Hypothalamus (tissue), 51 donors: ENCODE measurements at places on chromosomes 12 and 14.

GRCh38 chr12:93377252-93378195 lies at the start of gene NUDT4:
NUDT4 (plus strand) TSS chr12:93377925; CDS start chr12:93378323, 398 bp downstream.
- DNase-seq = peak; percentile 91

GRCh38 chr12:121289962-121290361 lies 6.5 kb downstream of the CAMKK2 start:
- DNase-seq = no peak

GRCh38 chr12:104407922-104408321 lies 48.8 kb upstream of the CHST11 start:
- DNase-seq = no peak

DNA sequence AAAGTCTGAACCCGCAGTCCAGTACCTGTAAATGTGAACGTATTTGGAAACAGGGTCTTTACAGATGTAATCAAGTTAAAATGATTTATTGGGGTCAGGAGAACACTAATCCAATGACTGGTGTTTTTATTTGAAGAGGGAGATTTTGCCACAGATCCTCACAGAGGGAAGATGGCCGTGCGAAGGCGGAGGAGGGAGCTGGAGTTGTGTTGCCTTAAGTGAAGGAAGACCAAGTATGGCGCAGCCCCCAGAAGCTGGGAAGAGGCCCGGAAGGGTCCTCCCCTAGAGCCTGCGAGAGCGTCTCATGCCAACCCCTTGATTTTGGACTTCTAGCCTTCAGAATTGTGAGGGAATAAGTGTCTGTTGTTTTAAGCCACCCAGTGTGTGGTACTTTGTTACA lies 102.8 kb upstream of the NUDT4 start:
- DNase-seq = no peak

DNA sequence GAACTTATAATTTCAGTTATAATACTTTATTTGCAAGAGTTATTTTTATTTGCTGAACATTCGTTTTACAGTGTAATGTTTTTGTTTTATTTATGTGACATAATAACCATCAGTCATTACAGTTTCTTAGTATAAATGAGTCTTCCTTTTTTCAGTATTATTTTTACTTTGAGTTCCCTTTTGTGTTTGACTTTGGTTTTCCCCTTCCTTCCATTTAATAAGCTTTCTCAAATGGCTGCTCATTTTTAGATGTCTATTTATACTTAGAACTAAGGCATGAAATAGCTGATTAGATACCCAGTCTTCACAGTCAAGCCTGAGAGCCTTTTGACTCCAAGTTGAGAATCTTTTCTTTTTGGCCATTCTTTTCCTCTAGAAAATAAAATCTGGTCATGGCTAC lies 404.5 kb downstream of the LRFN5 start:
- no peak for DNase-seq

DNA sequence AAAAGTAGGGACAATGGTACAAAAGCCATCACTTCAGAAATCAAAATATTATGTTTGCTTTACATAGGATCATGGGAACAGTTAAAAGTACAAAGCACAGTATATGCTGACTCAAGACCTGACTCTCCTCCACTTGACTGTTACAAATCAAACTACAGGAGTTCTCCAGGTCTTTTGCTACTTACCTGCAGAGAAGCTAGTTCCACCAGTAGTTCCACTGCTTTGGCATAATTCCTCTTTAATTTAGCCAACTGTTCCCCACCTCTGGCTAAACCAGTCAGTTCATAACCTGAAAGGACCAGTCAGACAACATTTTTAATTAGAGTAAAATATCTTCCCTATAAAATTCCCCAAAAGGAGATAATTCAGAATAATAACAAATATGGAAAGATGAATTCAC lies 14.0 kb downstream of the ATP6V1D start:
- DNase-seq = no peak

DNA sequence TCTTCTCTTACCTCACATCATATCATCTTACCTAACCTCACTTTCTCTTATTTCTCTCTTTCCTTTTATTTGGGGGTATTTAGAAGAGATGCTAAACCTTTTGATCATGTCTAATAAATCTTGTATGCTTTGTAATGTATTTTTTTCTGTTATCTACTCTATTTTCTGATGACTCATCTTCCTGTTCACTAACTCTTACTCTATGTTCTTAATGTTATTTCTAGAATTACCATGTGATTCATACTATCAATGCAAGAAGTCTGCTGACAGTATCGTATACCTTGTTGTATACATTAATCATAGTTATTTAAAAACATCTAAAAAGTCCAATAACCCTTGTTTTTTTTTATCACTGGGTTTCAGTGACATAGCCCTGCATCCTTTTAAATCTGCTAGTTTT lies 62.3 kb downstream of the MGAT4C start:
- no peak for DNase-seq

- DNase-seq = no peak
Measured at GRCh38 chr14:42163136-42163535, 556.5 kb downstream of the LRFN5 start.

DNA sequence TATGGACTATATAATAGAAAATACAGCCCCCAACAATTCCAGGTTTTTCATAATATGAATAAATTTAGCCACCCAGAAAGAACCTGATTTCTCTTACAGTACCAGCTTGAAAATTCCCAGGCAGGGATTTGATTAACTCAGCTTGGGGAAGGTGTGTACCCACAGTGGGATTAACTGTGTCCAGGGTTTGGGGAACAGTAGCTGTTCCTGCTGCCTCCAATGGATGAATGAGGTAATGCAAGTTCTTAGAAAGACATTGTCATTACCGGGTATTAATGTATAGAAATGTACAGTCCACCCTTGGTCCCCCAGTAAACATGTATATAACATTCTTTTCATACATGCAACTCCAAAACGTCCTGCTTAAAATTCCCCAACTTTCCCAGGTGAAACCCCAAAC lies 115.6 kb downstream of the LRIG3 start:
- no peak for DNase-seq
